ENCODE measurements at places on chromosomes 4 and X. TPM values are rescaled to one million over a fixed set of nuclear protein-coding genes. Genes with fewer than 3 reads are reported as not detected.

GRCh38 chr4:15649914-15650545, 5.1 kb downstream of the FBXL5 start:
- H3K36me3 ChIP-seq: no peaks in the 10 kb centered on the region
- DNase-seq: peak; percentile 63
- H3K4me3 ChIP-seq: no peak overlapping the region

- H3K27ac ChIP-seq: no peak overlapping the region
- H3K27me3 ChIP-seq: peaks cover 10% of the 10 kb centered on the region
Measured at GRCh38 chr4:46999566-46999965, 6.2 kb upstream of the GABRA4 start.

DNA sequence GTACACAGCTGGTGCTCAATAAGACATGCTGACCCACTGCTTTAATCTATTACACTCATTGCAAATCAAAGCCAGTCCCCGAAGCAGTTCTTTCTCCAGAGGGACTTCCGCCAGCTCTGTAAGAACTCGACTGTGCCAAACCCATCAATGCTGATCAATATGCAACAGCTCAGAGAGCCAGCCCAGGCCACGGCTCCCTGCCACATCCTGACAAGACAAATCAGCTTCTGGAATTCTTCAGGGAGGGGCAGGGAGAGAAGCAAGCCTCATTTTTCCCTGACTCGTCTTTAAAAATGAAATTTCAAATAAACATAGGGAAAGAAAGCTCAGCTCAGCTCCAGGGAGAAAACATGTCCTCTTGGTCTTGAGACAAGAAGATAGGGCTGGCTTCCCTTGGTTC, 5.3 kb upstream of the ADRA2C start:
- no peak for DNase-seq
- peaks cover 12% of the 10 kb centered on the region for H3K27me3 ChIP-seq
- no peaks in the 10 kb centered on the region for H3K36me3 ChIP-seq
- no peaks in the 10 kb centered on the region for H3K4me1 ChIP-seq
- no peak overlapping the region for H3K27ac ChIP-seq

GRCh38 chr4:47368211-47368610, 95.3 kb downstream of the COMMD8 start:
- no peaks in the 10 kb centered on the region for H3K4me1 ChIP-seq
- H3K4me3 ChIP-seq: no peak overlapping the region
- no peaks in the 10 kb centered on the region for H3K36me3 ChIP-seq
- H3K27ac ChIP-seq: no peak overlapping the region

- no peaks in the 10 kb centered on the region for H3K27me3 ChIP-seq
- no peak overlapping the region for H3K27ac ChIP-seq
- no peak for DNase-seq
- no peaks in the 10 kb centered on the region for H3K36me3 ChIP-seq
- H3K4me1 ChIP-seq: no peaks in the 10 kb centered on the region
Measured at GRCh38 chr4:188246488-188246887, 107.2 kb downstream of the TRIML1 start.

DNA sequence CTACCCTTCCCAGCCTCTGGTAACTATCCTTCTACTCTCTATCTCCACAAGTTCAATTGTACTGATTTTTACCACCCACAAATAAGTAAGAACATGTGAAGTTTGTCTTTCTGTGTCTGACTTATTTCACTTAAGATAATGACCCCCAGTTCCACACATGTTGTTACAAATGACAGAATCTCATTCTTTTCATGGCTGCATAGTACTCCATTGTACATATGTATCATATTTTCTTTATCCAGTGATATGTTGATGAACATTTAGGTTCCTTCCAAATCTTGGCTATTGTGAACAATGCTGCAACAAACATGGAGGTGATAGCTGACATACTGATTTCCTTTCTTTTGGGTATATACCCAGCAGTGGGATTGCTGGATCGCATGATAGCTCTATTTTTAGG, 27.7 kb downstream of the GSX2 start:
- no peak for DNase-seq
- no peaks in the 10 kb centered on the region for H3K4me1 ChIP-seq
- H3K27ac ChIP-seq: no peak overlapping the region
- peaks cover 17% of the 10 kb centered on the region for H3K27me3 ChIP-seq
- H3K4me3 ChIP-seq: no peak overlapping the region

DNA sequence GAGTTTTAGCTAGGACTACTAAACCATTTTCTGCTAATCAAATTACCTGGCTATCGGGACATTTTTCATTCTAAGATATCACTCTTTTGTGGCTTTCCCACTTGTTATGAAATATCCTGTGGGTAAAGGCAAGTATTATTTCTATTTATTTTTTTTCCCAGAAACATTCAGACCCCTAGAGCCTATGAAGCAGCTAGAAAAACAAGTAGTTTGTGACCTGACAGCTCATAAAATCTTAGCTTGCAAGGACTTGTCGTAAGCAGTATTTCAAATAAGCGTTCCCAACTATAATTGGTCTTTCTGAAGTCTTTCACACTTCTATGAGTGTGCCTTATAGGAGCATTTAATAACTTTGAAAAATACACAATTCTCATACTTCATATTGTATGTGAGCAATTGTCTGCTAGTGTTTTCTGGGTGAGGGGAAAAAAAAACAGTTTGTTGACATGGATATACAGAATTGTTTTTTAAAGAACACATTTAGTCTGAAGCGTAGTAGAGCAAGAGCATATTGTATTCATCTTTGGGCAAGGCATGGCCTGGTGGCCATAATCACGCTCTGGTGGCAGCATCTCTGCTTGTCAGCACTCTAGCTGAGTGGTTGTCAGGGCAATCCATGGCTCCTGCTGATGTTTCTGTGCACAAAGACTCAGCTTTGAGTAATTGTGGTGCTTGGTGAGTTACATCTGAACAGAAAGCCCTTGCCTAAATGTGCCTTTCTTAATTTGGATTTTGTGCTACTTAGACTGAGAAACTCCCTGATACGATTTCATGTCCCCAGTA, 2.6 kb downstream of the MCUB start:
- no peaks in the 10 kb centered on the region for H3K36me3 ChIP-seq
- peaks cover 37% of the 10 kb centered on the region for H3K4me1 ChIP-seq
- no peak for DNase-seq

- no peak overlapping the region for H3K4me3 ChIP-seq
- DNase-seq: no peak
- no peaks in the 10 kb centered on the region for H3K36me3 ChIP-seq
- no peak overlapping the region for H3K27ac ChIP-seq
Measured at GRCh38 chr4:47968847-47969246, 47.6 kb downstream of the CNGA1 start.

DNA sequence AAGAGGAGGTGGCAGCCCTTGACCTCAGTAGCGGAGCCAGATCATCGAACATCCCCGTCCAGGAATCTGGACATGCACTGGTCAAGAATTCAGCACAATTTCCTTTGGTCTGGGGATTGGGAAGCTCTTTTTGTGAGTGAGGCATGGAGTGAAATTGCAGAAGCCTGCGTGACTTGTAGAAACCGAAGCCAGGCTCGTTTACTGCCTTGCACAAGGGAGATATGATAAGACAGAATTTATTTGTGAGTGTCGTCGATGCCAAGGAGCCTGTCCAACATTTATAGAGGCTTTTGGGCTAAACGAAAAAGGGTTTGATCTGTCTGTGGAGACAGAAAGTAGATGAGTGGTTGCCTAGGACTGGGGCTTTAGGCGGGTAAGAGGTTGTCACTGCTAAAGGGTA, 50.6 kb downstream of the TBL1X start:
- no peaks in the 10 kb centered on the region for H3K36me3 ChIP-seq
- no peak for DNase-seq
- peak overlapping the region; percentile 79 for H3K4me3 ChIP-seq
- H3K4me1 ChIP-seq: peaks cover 49% of the 10 kb centered on the region
- H3K27me3 ChIP-seq: no peaks in the 10 kb centered on the region

GRCh38 chrX:44314808-44315207, 28.7 kb downstream of the EFHC2 start:
- H3K4me1 ChIP-seq: peaks cover 12% of the 10 kb centered on the region
- no peak overlapping the region for H3K4me3 ChIP-seq
- H3K27ac ChIP-seq: peak overlapping the region; percentile 34
- no peaks in the 10 kb centered on the region for H3K36me3 ChIP-seq

- peaks cover 6% of the 10 kb centered on the region for H3K27me3 ChIP-seq
- H3K4me3 ChIP-seq: peak overlapping the region; percentile 96
- peak overlapping the region; percentile 99 for H3K27ac ChIP-seq
- DNase-seq: no peak
Measured at GRCh38 chrX:16718824-16719333, 533 bp upstream of the SYAP1 start.

GRCh38 chrX:139563251-139563650, 32.7 kb downstream of the F9 start:
- no peak for DNase-seq
- H3K4me1 ChIP-seq: no peaks in the 10 kb centered on the region
- peak overlapping the region; percentile 55 for H3K27ac ChIP-seq
- peaks cover 10% of the 10 kb centered on the region for H3K27me3 ChIP-seq

DNA sequence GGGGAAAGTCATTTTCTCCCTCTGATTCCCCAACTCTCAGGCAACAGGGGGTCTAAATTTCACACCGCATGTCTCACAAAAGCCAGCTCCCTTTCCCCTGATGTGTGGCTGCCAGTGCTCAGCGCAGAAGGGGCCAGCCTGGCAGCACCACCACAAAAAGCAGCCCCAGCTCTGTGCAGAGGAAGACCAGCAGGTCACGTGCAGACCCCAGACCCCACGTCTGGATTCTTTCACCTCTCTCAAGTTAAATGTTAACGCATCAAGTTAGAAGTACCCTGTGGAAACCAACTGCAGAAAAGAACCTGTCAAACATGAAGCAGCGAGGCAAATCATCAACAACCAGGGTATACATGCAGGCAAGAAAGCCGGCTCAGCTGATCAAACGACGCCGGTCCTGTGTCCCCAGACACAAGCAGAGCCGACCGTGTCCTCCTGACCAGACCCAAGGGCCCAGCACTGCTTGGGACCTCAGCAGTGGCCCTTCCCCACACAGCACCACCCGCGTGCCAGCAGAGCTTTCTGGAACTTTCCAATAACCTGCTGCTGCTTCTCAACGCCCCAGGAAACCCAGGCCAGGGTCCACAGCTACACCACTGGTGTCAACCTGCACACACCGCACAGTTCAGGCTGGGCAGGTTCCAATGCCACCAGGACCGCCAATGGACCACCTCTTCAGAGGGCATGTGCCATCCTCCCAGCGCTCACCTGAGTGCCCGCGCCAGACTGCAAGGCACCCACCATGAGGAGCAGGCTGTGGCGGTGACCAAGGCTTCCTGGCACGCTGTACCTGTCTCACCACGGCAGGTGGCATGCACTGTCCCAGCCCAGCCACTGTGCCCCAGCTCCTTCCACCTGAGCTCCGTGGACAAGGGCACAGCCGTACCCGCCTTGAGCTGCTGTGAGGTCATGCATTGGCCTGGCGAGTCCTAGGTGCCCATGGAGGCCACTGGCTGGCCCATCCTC, 4.0 kb downstream of the LRPAP1 start:
- H3K4me1 ChIP-seq: peaks cover 49% of the 10 kb centered on the region
- H3K36me3 ChIP-seq: no peaks in the 10 kb centered on the region
- no peak overlapping the region for H3K4me3 ChIP-seq
- no peaks in the 10 kb centered on the region for H3K27me3 ChIP-seq
- H3K27ac ChIP-seq: peak overlapping the region; percentile 57

GRCh38 chr4:137993232-137993631, 248.9 kb downstream of the SLC7A11 start:
- DNase-seq: no peak
- no peaks in the 10 kb centered on the region for H3K36me3 ChIP-seq

DNA sequence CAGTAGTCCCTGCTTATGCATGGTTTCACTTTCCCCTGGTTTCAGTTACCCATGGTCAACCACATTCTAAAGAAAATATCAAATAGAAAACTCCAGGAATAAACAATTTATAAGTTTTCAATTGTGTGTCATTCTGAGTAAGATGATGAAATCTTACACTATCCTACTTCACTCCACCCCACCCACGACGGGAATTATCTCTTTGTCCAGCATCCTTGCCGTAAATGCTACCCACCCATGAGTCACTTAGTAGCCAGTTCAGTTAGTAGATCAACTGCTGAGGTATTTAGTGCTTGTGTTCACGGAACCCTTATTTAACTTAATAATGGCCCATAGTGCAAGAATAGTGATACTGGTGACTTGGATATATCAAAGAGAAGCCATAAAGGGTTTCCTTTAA, 91.4 kb downstream of the KLHL13 start:
- no peak for DNase-seq
- H3K36me3 ChIP-seq: no peaks in the 10 kb centered on the region
- H3K27ac ChIP-seq: peak overlapping the region; percentile 25

GRCh38 chr4:36172656-36173055, 71.7 kb downstream of the ARAP2 start:
- no peaks in the 10 kb centered on the region for H3K36me3 ChIP-seq
- H3K4me3 ChIP-seq: no peak overlapping the region
- H3K27me3 ChIP-seq: no peaks in the 10 kb centered on the region
- H3K27ac ChIP-seq: no peak overlapping the region
- peaks cover under 1% of the 10 kb centered on the region for H3K4me1 ChIP-seq

DNA sequence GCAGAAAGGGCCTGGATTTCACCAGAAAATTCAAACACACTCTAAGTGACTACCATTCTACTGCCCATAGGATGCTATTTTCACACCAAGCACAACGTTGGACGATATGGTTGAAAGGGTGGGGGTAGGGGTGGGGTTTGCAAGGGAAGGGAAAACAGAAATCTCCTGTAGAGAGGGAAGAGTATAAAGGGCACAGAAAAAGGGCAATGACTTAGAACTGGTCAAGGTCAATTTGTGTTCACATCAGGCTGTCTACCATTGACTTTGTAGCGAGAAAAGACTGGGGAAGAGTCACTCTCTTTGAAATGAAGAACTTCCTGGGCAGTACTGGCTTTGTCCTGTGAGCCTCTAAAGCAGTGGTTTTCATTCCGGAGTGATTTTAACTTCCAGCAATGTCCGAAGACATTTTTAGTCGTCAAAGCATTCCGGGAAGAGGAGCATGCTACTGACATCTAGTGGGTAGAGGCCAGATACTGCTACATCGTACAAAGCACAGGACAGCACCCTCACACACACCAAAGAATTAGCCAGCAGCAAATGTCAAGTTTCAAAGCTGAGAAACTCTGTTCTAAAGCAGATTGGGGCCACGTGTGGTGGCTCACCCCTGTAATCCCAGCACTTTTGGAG, 48.4 kb upstream of the SLC7A3 start:
- peaks cover 5% of the 10 kb centered on the region for H3K27me3 ChIP-seq
- H3K4me1 ChIP-seq: no peaks in the 10 kb centered on the region
- no peak overlapping the region for H3K4me3 ChIP-seq

- H3K27ac ChIP-seq: no peak overlapping the region
- no peaks in the 10 kb centered on the region for H3K36me3 ChIP-seq
- H3K4me3 ChIP-seq: no peak overlapping the region
- no peaks in the 10 kb centered on the region for H3K4me1 ChIP-seq
- no peak for DNase-seq
- no peaks in the 10 kb centered on the region for H3K27me3 ChIP-seq
Measured at GRCh38 chrX:40772290-40772689, 36.9 kb upstream of the MED14 start.

GRCh38 chrX:15207384-15207783, 62.5 kb downstream of the ASB9 start:
- no peaks in the 10 kb centered on the region for H3K36me3 ChIP-seq
- H3K27me3 ChIP-seq: no peaks in the 10 kb centered on the region
- no peak for DNase-seq
- no peaks in the 10 kb centered on the region for H3K4me1 ChIP-seq
- no peak overlapping the region for H3K27ac ChIP-seq

GRCh38 chr4:23602720-23603119, 287.1 kb downstream of the PPARGC1A start:
- no peak overlapping the region for H3K4me3 ChIP-seq
- no peak overlapping the region for H3K27ac ChIP-seq
- DNase-seq: no peak
- no peaks in the 10 kb centered on the region for H3K4me1 ChIP-seq

The CCSER1 gene
- polyA plus RNA-seq: 11.5 TPM

The CT55 gene
- polyA plus RNA-seq: not detected

The MAGEA2 gene
- not detected for polyA plus RNA-seq

The LDOC1 gene
- polyA plus RNA-seq: 40.3 TPM

The USP51 gene
- 0.68 TPM for polyA plus RNA-seq

The DOK7 gene
- 4.0 TPM for polyA plus RNA-seq

The OSTC gene
- 171 TPM for polyA plus RNA-seq

The NDUFC1 gene
- 142 TPM for polyA plus RNA-seq

The SCML1 gene
- polyA plus RNA-seq: 0.40 TPM

All from naive B cell (primary cell).